Foreskin keratinocyte (primary cell): ENCODE measurements at places on chromosomes 5 and 9.

- no peak for DNase-seq
These were observed 632 bp upstream of the PRKAA1 start for GRCh38 chr5:40798801-40799210.

GRCh38 chr9:111274737-111275136 is 55.3 kb downstream of the OR2K2 start:
- DNase-seq = no peak

DNA sequence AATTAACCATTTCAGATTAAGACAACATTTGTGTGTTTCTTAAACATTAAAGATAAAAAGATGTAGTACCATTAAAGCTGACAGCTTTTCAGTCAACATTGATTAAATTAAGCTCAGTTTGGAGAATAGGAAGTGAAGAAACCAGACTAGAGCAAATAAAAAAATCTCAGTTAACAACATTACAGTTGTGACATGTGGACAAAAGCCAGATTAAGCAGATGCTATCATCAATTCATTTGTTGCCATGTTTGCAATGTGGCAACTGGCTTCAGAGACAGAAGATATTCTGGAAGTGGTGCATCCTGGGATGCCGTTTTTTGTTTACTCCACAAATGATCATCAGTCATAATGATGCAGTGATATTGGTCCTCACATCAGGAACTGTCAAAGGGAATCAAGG is 70.3 kb upstream of the CNTLN start:
- DNase-seq = no peak

- no peak for DNase-seq
These were observed 138.0 kb upstream of the NFIB start for GRCh38 chr9:14451949-14452348.

- DNase-seq = peak; percentile 36
These were observed 23.2 kb upstream of the PSAT1 start for GRCh38 chr9:78273761-78274160.

DNA sequence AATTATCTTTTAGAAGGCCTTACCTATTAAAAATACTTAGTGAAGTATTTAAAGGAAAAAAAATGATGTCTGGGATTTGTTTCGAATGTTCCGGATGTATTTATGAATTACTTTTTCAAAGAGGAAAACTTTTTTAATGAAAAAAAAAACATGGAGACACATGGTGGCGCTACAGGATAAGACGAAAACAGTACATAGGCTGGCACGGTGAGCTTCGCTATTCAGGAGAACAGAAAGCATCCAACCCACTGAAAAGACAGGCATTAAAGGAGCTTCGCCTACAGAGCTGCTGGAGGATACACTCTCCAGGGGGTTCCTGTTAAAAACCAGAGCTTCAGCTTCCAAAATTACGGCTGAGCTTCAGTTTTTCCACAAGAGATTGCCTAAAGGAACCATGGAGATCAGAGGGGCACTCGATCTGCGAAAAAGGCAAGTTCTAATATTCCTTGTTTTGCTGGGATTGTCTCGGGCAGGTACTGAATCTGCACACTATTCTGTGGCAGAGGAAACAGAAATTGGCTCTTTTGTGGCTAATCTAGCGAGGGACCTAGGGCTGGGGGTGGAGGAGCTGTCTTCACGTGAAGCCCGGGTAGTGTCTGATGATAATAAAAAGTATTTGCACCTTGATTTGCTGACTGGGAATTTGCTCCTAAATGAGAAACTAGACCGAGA is at the start of gene PCDHB14:
Gene PCDHB14, plus strand, starts transcription at position 232 of the 672 bp plus-strand sequence. Its CDS starts 163 bp downstream, at position 395.
- no peak for DNase-seq

DNA sequence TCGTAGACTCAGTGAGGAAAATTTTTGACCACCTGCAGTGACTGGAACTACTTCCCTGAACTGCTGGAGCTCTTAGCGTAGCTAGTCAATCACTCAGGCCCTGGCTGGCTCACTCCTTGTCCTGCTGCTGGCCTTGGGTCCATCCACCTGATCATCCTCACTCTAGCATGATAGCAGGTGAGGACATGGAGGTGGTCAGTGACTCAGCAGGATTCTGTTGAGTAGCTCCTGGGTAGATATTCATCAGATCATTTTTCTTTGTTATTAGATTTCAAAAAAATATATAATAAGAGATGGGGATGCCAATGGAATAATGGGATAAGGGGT is 25.0 kb upstream of the SEMA4D start:
- no peak for DNase-seq
